ENCODE measurements at places on chromosomes 11 and 22.

GRCh38 chr11:128523641-128524040 lies 63.7 kb downstream of the ETS1 start:
- DNase-seq = no peak

DNA sequence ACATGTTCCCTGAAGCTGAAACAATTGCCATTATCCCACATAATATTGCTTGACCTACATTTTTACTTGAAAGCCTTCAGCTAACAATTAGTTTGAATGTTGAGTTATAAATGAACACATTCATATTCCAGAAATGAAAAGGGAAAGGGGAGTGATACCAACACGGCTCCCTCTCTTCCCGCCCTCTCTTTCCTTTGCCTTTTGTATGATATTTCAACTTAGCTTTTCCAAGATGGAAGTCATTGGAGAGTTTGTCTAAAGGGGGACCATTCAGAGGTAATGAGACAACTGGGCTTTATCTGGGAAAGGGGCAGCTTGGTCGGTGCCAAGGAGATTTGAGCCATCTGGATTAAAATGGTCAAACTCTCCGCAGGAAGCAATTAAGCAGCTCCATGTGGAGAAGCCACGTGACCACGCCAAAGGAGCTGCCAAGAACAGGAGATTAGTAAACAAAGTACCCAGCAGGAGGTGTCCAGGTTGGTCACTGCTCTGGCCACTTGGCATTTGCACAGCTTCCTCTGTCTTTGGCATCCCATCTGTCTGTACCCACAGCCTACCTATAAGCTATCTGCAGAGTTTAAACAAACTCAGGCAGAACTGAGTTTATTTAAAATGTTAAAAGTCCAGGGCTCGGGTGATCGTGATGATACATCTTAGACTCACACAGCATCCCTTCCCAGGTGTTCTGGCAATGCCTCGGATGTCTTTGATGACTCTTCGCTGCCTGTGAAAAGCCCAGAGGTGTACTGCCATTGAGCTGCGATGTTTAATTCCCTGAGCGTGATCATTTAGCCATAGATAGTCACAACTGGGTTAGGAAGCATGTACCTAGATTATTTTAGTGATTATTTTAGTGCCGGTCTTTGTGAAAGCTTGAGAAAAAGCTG lies 735.9 kb downstream of the NTM start:
- DNase-seq = no peak

GRCh38 chr11:68925611-68926010 lies 21.9 kb downstream of the IGHMBP2 start:
- no peak for DNase-seq

DNA sequence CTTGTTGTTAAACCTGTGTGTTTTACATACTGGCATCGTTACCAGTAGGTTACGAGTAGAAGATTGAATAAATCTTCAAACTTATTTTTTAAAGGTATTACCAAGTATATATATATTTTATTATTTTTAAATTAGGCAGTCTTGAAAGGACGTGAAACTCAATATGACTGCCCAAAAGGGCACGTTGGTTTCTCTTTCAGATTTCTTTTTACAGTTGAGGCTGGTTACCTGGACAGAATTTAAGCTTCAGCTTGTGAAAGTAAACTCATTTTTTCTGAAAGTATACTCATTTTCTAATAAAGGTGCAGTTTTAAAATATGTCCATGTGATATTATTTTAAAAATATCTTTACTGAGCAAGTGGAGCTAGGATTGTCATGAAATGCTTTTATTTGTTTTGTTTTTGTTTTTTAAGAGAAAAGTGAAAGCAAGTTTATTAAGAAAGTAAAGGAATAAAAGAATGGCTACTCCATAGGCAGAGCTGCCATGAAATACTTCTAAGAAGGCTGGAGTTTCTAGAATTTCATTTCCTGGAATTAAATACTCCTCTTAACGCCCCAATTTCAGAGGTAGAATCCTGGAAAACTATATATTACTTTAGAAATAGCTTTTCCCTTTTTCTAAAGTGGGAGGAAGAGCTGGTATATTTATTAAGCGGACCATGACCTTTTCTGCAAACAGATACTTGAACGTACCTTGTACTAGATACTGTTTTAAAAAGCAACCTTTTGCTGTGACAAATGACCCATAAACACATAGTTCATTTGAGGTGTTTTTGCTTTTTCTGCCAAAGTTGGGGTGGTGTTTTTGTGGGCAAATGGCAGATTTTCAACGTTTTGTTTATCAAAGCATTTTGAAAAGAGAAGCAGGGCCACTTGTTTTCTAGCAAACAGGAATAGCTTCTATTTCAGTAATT lies 1.9 kb downstream of the FBXO7 start:
- no peak for DNase-seq

- no peak for DNase-seq
Observed at GRCh38 chr11:104771763-104772162, 126.5 kb downstream of the CASP12 start.

DNA sequence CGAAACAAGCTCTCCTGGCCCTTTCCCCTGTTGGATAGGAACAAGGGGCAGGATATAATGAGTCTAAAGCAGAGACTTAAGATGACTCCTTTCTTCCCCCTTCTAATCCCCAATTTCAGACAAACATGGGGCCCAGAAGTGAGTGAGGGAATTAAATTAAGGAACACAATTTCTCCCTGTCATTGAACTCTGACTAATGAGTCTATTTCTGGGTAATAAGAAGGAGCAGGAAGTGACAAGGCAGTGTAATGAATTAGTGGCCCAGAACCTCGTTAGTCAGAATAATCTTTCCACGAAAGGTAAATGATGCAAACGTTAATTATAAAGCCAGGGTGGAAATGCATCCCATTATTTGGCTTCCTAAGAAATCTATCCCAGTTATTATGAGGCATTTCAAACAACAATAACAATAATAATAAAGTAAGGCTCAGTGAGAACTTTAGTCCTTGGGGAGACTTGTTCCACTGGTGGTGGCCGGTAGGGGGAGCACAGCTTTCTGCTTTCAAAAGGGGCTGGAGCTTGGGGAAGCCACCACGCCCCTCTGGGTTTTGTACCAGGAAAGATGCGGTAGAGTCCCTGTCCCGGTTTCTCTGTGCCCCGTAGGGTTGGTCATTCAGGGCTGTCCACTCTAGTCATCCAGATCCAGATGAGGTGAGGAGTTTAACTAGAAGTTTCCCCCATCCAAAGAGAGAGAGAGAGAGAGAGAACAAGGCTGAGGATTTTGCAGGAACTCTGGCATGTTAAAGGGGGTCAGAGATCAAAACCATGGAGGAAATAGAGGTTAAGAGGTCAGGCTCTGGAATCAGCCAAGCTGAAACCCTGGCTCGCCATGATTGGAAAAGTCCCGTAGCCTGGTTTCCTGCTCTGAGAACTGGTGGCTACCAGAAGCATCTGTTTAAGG lies 298.3 kb downstream of the NTM start:
- DNase-seq = peak; percentile 40

DNA sequence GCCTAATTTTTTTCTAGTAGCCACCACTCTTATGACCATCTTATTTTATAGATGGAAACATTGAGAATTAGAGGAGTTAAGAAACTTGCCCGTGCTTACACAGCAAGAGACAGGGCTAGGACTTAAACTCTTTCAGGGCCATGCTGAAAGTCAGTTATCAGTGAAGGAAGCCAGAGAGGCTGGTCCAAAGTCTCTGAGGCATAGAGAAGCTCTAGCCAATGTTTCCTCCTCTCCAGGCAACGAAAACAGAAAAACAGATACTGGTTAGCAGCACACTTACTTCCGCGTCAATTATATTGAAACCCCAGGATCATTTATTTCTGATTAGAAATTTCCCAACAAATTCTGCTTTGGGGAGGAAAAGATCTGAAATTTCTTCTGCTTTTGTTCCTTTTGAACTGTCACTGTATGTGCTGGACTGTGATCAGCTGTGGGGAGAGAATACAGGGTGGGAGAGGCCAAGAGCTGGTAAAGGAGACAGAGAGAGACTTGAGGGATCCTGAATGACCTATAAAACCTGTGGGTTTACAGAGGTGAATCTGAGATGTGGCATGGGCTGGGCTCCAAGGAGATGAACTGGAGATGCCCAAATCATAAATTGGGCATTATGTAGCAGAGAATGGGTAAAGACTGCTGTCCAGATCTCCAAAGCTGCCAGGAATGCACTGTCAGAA lies 37.5 kb upstream of the CAPRIN1 start:
- DNase-seq = no peak
